NCI-H748 treated with DMSO at 0.1 percent for 48 hours (cell line): ENCODE measurements at places on chromosomes 13 and 19.

GRCh38 chr19:13842291-13843103, 34.4 kb upstream of the NANOS3 start:
- no peak for DNase-seq

GRCh38 chr13:110477706-110478245, 83.7 kb downstream of the RAB20 start:
- DNase-seq, result no peak

DNA sequence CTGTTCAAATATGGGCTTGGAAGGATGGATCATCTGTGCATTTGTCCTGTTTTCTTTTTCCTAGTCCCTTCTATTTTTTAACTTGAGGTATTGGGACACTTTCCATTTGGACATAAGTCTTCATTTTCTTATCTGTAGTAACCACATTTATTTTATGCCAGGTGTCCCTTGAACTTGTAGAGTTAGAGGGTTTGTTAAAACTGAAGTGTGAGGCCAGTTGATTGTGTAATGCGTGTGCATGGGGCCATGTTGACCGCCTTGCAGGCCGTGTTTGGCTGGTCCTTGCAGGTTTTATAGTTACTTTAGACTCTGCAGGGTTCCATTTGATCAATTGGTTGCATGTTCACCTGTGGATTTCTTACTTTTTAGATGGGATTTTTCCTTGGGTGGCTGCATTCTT, 21.0 kb downstream of the SAE1 start:
- DNase-seq, result no peak

GRCh38 chr13:41008349-41008980, 10.7 kb downstream of the ELF1 start:
- DNase-seq, result no peak

DNA sequence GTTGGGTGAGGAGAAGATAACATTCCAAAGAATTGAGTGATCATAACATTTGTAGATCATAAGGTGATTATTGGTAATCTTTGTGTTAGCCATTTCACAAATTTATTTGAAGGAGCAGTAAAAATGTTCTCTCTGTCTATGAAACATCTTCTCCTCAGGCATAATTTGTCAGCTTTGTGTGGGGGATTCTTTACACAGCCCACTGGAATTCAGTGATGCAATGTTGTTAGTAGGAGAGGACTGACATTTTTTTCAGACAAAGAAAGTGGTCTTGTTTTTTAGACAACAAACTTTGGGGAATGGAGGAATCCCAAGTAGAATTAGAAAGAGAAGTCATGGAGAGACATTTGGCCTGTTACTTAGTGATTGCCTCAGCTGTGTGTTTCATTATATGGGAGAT, 100.3 kb downstream of the ITGBL1 start:
- no peak for DNase-seq
